Thoracic aorta (tissue), 2 donors: ENCODE measurements at places on chromosomes 3 and 15.

DNA sequence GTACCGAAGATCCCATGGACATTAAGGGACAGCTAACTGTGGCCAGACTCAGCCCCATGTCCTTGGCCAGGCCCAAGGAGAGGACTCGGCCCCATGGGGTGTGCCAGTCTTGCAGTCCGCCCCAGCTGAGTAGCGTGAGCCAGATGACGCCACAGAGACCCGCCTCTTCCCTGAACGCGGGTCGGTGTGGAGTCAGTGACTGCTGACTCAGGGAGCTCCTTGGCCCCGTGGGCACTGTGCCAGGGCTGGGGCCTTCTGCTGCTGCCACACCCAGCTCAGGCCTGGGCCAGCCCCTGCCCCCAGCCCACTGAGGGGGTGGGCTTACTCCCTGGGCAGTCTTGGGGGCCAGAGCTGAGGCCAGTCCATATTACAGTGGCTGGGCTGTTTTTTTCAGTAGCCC is 52.8 kb downstream of the PLXNA1 start:
- no peaks in the 10 kb centered on the region for H3K27me3 ChIP-seq
- peaks cover 24% of the 10 kb centered on the region for H3K36me3 ChIP-seq
- H3K4me1 ChIP-seq = peaks cover 3% of the 10 kb centered on the region
- peak overlapping the region; percentile 77 for H3K27ac ChIP-seq

DNA sequence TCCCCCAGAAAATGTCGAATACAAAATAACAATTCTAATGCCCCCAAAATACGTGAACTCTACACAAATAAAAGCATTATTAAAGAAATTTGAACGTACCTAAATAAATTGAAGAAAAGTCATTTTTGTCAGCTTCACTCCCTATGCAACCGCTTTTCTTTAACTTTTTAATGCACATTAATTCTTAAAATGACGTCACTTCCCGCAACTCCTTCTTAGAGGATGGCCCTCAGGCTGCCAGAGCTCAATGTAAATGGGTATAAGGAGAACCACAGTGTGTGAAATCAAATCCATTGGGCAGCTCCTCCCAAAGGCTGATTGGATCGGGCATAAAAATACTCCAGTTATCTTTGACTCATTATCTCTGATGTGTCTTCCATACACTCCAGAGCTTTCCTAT is 736.9 kb downstream of the GBE1 start:
- no peak overlapping the region for H3K4me3 ChIP-seq
- H3K36me3 ChIP-seq = no peaks in the 10 kb centered on the region
- H3K4me1 ChIP-seq = no peaks in the 10 kb centered on the region
- H3K27me3 ChIP-seq = no peaks in the 10 kb centered on the region
- H3K27ac ChIP-seq = no peak overlapping the region

DNA sequence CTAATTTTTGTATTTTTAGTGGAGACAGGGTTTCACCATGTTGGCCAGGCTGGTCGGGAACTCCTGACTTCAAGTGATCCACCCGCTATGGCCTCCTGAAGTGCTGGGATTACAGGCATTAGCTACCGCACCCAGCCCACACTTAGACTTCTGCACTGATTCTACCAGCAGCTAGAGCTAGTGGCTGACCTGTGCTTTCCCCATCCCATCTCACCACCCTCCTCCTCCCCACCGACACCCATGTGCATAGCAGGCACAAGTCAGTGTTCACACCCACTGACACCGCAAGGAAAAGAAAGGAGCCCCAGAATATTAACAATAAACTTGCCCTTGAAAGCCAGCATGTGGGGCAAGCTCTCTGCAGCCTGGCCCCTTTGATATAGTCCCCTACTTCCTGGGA is 11.2 kb upstream of the ABTB1 start:
- no peak overlapping the region for H3K4me3 ChIP-seq
- no peak overlapping the region for H3K27ac ChIP-seq
- DNase-seq = no peak
- H3K27me3 ChIP-seq = no peaks in the 10 kb centered on the region
- peaks cover 21% of the 10 kb centered on the region for H3K4me1 ChIP-seq

DNA sequence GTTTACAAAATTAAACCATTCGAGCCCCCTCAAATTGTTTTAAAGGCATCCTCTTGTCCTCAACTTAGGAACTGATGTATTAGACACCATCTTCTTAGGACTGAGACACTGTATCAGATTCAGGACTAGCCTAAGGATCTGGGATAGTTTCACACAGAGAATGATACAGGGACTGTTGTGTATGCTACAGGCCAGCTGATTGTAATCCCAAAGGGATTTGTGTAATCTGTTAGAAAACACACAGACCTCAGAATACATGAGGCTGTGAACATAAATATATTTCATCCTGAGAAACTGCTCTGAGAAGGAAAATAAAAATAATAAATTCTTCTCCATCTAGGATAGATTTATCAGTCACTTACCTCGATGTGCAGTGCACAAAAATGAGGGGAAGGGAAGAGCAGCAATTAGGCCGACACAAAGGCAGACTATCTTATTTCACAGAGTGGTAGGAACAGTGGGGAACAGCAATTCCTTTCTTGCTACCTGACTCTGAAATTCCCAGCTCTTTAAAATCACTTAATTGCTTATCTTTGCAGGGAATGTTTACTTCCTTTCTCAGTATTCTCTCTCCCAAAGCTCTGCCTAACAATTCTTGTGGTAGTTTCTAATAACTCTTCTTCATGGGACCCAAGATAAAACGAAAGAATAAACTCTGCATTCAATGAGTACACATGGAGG is 322.5 kb downstream of the MAGI1 start:
- no peaks in the 10 kb centered on the region for H3K27me3 ChIP-seq
- H3K4me1 ChIP-seq = peaks cover 10% of the 10 kb centered on the region
- no peak overlapping the region for H3K27ac ChIP-seq
- DNase-seq = no peak
- H3K4me3 ChIP-seq = no peak overlapping the region
- H3K36me3 ChIP-seq = no peaks in the 10 kb centered on the region

- no peaks in the 10 kb centered on the region for H3K4me1 ChIP-seq
- H3K27ac ChIP-seq = no peak overlapping the region
- DNase-seq = no peak
- no peak overlapping the region for H3K4me3 ChIP-seq
Observed at GRCh38 chr3:9183011-9183410, 66.4 kb downstream of the SRGAP3 start.
